Activated CD8-positive, alpha-beta memory T cell treated with anti-CD3 and anti-CD28 coated beads for 48 hours (primary cell): ENCODE measurements at places on chromosomes 1 and 21.

DNA sequence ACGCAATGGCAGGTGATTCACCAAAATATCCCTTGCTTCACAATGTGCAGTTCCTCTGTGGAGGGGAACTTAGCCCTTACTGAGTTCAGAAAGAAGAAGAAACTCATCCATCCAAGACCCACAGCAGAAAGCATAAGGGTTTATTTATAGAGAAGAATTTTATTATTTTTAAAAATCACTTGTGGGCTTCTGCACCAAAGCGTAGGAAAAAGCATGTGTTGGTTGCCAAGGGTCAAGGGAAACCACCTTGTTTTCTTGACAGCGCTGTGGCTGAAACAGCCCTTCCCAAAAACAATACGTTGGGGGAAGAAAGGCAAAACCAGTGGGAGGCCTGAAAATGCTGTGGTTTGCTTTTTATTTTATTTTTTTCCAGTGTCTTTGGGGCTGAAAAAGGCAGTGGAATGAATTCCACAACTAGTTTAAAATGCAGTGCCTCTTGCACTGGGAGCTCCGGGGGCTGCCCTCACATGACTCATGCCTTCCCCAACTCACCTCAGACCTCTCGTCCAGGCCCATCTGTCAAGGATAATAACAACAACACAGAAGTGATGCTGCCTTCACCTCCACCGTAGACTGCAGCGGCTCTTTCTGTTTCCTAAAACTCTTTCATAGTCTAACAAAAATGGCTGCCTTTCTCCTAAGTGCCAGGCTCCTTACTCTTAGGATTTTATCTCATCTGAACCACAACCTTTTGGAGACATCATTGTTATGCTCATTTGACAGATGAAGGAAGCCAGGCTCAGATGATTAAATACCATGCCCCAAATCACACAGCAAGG lies 224.2 kb upstream of the JUN start:
- no peak for DNase-seq

- no peak for DNase-seq
Measured at GRCh38 chr1:192522673-192523072, 52.9 kb upstream of the RGS1 start.

DNA sequence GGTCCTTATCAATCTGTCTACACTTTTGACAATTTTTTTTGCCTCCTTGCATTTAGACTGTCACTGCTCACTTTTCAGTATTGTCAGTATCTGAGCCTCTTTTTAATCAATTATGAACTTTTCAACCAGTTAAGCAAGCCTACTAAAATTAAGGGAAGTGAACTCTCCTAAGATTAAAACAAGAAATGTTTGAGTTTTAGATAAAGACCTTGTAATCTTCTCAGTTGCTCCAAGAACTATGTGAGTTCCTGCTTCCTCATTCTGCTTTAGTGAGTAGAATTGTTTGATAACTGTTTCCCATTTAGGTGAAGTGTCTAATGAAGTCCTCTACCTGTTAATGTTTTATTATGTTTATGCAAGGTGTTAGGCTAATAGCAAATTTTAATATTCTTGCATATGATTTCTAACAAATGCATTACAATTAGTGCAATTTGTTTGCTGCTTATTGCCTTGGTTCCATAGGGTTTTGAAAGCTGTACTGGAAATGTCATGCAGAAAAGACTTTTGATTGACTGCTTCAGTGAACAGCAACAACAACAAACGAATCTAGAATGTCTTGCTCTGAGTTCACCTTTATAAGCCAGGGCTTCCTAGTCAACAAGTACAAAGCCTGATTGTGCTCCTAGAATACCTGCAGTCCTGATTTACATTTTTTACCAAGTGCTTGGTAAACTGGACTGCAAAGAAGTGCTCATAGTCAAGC lies 40.9 kb downstream of the PLA2G4A start:
- DNase-seq = no peak

DNA sequence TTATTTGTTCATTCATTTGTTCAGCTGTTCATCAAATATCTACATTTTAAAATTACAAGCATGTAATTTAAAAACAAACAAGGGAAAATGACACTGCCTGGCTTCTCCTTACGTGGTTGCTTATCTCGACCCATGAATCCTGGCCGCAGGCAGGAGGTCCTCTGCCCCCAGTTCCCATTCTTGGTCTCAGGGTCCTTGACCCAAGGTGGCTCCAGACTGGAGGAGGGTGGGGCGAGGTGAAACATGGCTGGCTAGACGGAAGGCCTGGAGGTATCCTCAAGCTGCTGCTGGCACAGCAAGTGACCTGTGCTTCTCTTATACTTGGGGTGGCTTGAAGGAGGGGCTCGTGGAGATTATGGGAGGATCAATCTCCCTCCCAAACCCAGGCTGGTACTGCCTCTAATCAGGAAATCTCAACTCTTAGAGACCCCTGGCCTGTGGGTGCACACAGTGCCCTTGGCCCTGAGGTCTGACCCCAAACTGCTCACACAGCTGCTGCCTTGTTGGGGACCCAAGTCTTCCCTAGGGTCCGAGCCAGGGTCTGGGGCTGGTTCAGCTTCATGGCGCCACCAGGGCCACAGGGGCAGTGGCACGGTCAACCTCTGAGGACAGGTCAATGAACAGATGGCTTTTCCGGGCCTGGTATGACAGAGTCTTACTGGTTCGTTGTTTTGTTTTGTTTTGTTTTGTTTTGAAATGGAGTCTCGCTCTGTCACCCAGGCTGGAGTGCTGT lies 63.7 kb downstream of the SCCPDH start:
- DNase-seq = no peak

DNA sequence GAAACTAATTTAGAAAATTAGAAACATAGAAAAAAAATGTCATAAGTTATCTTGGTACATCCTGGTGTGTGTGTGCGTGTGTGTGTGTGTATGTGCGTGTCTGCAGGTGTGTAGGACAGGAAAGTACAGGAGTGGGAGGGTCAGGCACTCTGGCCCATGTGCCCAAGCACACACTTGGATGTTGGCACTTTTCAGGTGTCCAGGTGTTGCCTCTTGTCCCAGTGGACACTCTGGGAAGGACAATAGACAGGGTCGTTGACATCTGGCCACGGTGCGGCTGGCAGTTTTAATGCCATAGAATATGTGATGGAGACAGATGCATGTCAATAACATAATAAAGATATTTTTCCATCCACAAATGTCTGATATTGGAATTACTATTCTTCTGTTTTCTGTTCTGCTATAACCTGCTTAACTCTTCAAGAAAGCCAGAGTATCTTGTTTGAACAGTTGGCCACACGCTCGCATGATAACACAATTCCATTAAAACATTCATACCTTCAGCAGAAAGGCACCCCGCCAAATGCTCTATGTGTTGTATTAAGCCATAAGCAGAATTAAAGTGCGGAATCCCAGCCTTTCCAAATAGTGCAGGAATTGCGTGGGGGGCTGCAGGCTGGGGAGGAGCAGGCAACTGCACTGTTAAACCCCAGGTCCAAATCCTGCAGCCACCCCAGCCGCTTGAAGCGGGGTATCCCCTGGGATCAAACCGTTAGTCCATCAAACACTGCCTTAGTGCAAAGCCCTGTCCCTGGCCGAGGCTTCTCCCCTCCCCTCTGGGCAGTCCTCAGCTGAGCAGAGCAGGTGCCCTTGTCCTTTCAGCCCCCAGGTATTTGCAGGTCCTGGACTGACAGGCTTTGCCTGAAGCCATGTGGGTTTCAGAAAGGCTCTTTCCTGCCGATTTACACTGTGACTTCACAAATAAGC lies 390.0 kb downstream of the CAMTA1 start:
- DNase-seq = no peak

DNA sequence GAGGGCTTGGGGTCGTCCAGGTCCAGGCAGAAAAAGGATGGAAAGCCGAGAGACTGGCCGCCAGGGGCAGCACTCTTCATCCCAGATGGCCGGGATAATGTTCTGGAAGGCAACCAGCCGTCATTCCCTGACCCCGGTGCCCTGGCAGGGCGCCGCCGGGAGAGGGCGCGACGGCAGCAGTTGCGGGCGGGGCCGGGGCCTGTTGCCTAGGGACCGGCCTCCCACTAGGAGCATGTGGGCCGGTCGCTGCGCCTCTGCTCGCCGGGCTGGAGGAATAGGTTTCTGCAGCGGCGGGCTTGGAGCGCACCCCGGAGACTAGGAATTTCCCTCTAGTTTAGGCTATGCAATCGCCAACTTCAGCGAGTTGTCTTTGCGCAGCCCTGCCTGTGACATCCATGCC lies 11.0 kb downstream of the DMRTB1 start:
- no peak for DNase-seq
